ENCODE measurements at places on chromosomes 5 and 9. TPM values are rescaled to one million over a fixed set of nuclear protein-coding genes. Genes with fewer than 3 reads are reported as not detected.

The GALT gene
- 83.9 TPM for total RNA-seq

The IFNA2 gene
- total RNA-seq: not detected

The CLIC3 gene
- total RNA-seq: 4.8 TPM

The GABRG2 gene
- total RNA-seq: not detected

The CDX1 gene
- not detected for total RNA-seq

The TESK1 gene
- 47.1 TPM for total RNA-seq

The PCDHA8 gene
- not detected for total RNA-seq

The SLC36A2 gene
- not detected for total RNA-seq

The PCDHGA8 gene
- not detected for total RNA-seq

The SLC22A4 gene
- not detected for total RNA-seq

The FCN2 gene
- not detected for total RNA-seq

The NOXA1 gene
- 0.52 TPM for total RNA-seq

The TMEM252 gene
- total RNA-seq: not detected

The RNF208 gene
- total RNA-seq: 4.5 TPM

The PCDHA13 gene
- total RNA-seq: not detected

The RGS7BP gene
- total RNA-seq: not detected

The N4BP3 gene
- total RNA-seq: 5.9 TPM

The PCDHGB1 gene
- not detected for total RNA-seq

The ATOX1 gene
- 45.2 TPM for total RNA-seq

The GABRA1 gene
- not detected for total RNA-seq

The SLC45A2 gene
- total RNA-seq: not detected

The PCAT7 gene
- total RNA-seq: not detected

The CACNA1B gene
- not detected for total RNA-seq

The MYMK gene
- total RNA-seq: not detected

The PCDHB1 gene
- total RNA-seq: not detected

The MAMDC2 gene
- total RNA-seq: not detected

The CEL gene
- 2.8 TPM for total RNA-seq

The RRAGA gene
- 46.0 TPM for total RNA-seq

The CNOT8 gene
- 67.4 TPM for total RNA-seq

The DPM2 gene
- 47.9 TPM for total RNA-seq

The FBXL17 gene
- total RNA-seq: 9.4 TPM

The FAM120A gene
- total RNA-seq: 141 TPM

The PLPP7 gene
- 0.21 TPM for total RNA-seq

The OR1J2 gene
- not detected for total RNA-seq

The NSG2 gene
- not detected for total RNA-seq

The ANKRD34B gene
- total RNA-seq: not detected

The C5orf58 gene
- total RNA-seq: not detected

The CXCL14 gene
- not detected for total RNA-seq

The TAF1L gene
- not detected for total RNA-seq

The NEUROG1 gene
- not detected for total RNA-seq

The POU5F2 gene
- total RNA-seq: 1.1 TPM

The PKD2L2 gene
- total RNA-seq: not detected

The ADCY2 gene
- not detected for total RNA-seq

The CSNK1A1 gene
- 177 TPM for total RNA-seq

The GZMA gene
- total RNA-seq: 365 TPM

The GMCL2 gene
- total RNA-seq: not detected

The NFX1 gene
- 39.8 TPM for total RNA-seq

The BHMT gene
- not detected for total RNA-seq

All from activated CD8-positive, alpha-beta T cell treated with anti-CD3 and anti-CD28 coated beads, Interleukin-2, amount 10 ng/mL, durations not matched to agents 7 days and 5 days (primary cell).